ENCODE measurements at places on chromosomes 1 and 21.

DNA sequence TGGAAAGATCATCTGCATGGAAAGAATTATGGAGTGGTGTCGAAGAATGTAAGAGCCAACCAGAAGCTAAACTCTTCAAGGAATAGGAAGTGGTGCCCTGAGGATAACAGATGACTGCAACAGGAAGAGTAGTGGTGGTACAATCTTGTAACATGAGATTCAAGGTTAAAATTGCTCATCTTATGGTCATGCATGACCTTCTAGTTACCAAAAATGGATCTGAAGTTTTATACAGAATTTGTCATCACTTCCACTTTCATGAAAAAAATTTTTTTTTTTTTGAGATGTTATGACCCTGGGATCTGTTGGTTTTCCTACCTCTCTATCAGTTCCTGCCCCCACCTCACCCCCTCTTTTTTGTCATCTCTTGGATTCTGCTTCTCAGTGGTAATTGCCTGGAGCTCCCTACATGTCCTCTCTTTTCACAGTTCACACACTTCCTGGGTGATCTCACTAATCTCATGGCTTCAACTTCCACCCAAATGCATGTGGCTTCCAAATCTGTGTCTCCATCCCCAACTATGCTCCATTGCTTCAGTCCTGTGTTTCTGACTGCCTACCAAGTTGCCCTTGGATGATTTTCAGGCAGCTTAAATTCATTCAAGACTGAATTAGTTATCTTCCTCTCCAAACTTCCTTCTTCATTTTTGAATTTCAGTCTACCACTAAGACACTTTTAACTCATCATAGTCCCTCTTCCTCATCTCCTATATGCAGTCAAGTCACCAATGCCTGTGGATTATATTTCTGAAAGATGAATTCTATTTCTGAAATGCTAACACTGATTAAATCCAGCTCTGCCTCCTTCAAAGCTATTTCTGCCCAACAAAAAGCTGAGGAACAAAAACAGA is 48.4 kb downstream of the SLAMF6 start:
- no peak for DNase-seq

- no peak for DNase-seq
Observed at GRCh38 chr1:60963167-60963940, 119.0 kb upstream of the NFIA start.

DNA sequence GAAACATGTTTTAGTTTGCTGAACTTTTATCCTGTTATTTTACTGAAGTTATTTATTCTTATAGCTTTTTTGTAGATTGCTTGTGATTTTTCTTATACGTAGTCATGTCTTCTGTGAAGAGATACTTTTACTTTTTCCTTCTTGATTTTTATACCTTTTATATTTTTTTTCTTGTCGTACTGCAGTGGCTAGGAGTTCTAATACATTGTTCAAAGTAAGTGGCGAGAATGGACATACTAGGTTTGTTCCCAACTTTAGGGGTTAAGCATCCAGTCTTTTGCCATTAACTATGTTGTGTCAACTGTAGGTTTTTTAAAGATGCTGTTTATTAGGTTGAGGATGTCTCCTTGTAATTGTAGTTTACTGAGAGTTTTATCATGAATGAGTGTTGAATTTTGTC is 36.3 kb downstream of the MAN1A2 start:
- DNase-seq = no peak

- DNase-seq = no peak
Observed at GRCh38 chr1:214472364-214472763, 79.0 kb downstream of the PTPN14 start.

DNA sequence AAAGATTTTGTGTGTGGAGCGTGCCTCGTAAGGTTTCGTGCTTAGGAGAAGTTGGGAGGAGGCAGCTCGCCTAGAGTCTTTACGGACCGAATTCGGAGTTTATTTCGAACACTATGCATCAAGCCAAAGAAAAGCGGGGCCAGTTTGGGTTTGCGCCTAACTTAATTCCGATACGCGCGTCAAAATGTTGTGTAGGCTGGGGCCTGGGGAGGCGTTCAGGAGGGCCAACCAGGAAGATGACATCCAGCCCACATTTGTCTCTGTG is 6.4 kb downstream of the FOXD2 start:
- DNase-seq = no peak

Data from activated naive CD4-positive, alpha-beta T cell (primary cell).